ENCODE measurements at places on chromosomes 1 and 21.

DNA sequence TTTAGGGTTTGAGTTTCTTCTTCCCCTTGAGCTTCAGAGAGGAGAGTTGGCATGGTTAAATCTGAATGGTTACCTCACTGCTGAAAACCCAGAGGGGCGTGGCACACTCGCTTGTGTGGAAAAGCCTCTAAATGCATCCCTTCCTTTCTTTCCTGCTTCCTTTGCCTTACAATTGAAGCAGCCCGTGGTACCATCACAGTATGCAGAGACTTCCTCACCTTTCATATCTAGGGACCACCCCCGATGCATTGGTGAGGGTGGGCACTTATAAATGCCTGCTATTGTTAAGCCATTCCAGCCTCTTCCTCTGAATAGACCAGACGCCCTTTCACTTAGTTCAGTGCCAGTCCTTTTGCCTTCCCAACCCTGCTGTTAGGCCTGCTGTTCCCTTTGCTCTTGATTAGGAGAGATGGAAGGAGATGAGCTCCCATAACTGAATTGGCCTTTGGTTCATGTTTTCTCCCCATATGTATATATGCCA is 21.9 kb upstream of the LAX1 start:
- no peak overlapping the region for H3K4me3 ChIP-seq
- DNase-seq = no peak
- no peaks in the 10 kb centered on the region for H3K27me3 ChIP-seq
- peaks cover 44% of the 10 kb centered on the region for H3K36me3 ChIP-seq

DNA sequence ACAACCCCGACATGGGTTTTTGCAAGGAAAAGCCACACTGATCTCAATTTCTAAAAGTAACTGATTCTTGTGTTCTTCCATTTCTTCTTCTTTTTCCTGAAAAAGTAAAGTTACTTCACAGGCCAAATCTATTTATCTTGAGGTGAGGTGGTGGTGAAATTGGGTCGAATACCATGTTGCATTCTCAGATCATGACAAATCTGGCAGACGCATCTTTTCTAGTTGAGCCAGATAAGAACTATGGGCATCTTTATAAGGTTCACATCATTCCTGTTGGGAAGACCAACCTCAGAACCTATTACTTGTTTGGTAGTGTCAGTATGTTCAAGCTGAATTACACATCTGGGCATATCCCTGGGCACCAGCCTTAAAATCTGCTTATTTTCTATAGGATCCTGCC is 78.6 kb upstream of the USP25 start:
- DNase-seq = no peak
- no peak overlapping the region for H3K4me3 ChIP-seq
- peaks cover 10% of the 10 kb centered on the region for H3K4me1 ChIP-seq
- H3K36me3 ChIP-seq = no peaks in the 10 kb centered on the region
- no peaks in the 10 kb centered on the region for H3K27me3 ChIP-seq

- no peak for DNase-seq
- no peak overlapping the region for H3K4me3 ChIP-seq
- H3K4me1 ChIP-seq = no peaks in the 10 kb centered on the region
- no peaks in the 10 kb centered on the region for H3K27me3 ChIP-seq
Observed at GRCh38 chr1:45886229-45886628, 82.8 kb downstream of the MAST2 start.

- H3K27me3 ChIP-seq = no peaks in the 10 kb centered on the region
- peaks cover 51% of the 10 kb centered on the region for H3K36me3 ChIP-seq
- H3K27ac ChIP-seq = peak overlapping the region; percentile 32
- H3K4me1 ChIP-seq = 0 out of 2 replicates have a peak, but pooled peaks cover 8% of the 10 kb centered on the region
- H3K4me3 ChIP-seq = no peak overlapping the region
Observed at GRCh38 chr1:151574575-151575529, 34.7 kb downstream of the TUFT1 start.

DNA sequence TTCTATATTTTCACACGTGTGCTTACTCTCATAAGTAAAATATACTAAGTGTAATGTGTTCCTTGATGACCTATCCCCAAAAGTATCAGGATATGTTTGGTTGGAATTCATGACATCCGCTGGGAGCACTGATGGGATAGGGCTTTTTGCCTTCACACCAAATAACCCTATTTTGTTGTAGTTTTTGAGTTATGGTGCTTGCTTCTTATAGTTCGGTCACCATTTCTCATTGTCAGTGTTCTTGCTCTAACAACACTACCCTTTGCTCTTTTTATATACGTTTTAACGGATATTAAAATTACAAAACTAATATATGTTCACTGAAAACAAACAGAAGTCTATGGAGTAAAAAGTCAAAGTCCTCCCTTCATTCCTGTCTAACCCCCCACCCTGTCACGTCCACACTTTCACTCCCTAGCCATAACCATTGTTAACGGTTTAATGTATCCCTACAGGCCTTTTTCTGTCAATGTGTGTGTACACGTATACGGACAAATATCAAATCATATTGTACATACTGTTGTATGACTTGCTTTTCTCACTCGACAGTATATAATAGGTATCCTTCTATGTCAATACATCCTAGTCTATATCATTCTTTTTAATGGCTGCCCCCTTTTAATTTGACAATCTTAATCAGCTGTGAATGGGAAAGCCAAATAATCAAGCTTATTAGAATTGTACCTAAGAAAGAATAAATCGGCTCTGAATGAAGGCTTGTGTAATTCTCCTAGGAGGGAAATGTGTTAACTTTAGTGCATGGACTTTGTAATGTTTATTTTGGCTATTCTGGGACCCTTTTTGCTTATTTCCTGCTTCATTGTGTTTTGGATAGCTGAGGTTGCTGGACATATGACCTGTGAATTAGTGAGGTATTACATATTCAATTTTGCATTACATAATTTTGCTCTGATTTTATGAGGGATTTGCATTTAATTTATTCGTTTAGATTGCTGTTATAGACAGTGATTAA is 3.5 kb upstream of the RNF220 start:
- no peak overlapping the region for H3K4me3 ChIP-seq
- H3K27ac ChIP-seq = no peak overlapping the region
- no peaks in the 10 kb centered on the region for H3K36me3 ChIP-seq
- no peaks in the 10 kb centered on the region for H3K4me1 ChIP-seq
- no peak for DNase-seq

DNA sequence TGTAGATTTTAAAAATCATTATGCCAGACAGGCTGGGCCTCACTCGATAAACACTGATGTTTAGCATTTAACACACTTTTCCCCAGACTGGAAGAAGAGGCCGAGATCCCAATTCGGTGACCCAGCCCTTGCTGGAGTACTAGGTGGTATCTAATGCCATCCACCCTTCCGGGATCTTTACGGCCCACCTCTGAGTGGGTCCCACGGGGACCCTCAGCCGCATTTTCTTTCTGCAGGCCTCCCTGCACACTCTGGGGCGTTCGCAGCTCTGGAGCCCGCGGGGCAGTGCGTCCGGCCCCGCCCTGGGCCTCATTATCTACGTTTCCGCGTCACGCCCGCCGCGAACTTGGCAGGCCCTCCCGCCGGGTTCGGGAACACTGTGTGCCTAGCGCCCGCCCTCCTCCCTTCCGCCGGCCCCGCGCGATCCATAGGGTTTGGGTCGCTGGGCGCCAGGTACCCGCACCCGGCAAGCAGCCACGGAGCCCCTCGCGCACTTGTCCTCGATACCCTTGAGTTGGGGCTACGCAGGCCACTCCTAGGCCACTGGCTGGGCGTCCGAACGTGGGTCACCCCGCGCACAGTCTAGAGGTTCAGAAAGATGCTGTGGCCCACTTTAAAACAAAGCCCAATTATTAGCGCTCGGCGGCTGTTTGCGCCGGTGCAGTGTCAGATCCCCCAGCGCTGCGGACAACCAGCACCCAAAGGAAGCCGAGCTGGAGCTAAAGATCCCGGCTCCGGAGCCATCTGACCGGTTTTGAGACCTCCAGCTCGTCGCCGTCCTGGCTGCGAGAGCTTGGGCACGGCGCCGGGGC is 950 bp upstream of the EVA1C start:
- H3K4me1 ChIP-seq = peaks cover 13% of the 10 kb centered on the region
- peak overlapping the region; percentile 72 for H3K4me3 ChIP-seq
- DNase-seq = peak; percentile 60
- H3K27me3 ChIP-seq = no peaks in the 10 kb centered on the region

GRCh38 chr1:217014066-217014465 is 290.8 kb upstream of the ESRRG start:
- no peak overlapping the region for H3K27ac ChIP-seq
- H3K36me3 ChIP-seq = no peaks in the 10 kb centered on the region
- no peaks in the 10 kb centered on the region for H3K4me1 ChIP-seq
- no peaks in the 10 kb centered on the region for H3K27me3 ChIP-seq
- no peak for DNase-seq
- no peak overlapping the region for H3K4me3 ChIP-seq

- no peaks in the 10 kb centered on the region for H3K27me3 ChIP-seq
- H3K4me3 ChIP-seq = no peak overlapping the region
- H3K4me1 ChIP-seq = peaks cover 10% of the 10 kb centered on the region
- no peak overlapping the region for H3K27ac ChIP-seq
Observed at GRCh38 chr1:87586501-87586900, 257.8 kb downstream of the LMO4 start.

DNA sequence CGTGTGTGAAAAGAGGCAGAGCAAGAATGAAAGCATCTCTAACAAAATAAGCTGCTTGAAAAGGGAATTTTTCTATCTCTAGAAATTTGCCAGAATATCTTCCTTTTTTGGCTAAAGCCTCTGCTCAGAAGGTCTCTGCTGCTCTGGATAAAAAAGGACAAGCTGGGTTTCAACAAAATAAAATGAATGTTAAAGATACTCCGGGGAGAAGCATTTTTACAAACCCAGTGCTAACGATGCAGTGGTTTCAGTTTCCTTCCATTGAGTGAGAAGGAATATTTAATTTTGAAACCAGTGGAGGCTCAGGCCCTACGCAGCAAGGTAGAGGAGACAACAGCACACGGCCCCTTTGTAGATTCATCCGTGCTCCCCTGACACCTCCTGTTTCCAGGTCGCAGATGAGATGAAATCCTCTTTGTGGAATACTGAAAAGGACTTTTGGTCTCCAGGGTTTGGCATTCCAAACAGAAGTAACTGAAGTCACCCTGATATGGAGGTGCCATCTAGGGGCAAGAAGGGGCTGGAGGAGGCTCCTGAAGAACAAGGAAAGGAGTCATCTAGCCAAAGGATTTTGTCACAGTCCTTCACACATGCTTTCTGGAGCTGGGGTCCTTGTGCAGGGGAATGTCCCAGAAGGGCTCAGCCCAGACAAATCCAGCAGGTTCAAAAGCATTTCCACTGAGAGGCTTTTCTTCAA is 65.7 kb upstream of the SYT6 start:
- no peak overlapping the region for H3K27ac ChIP-seq
- no peak for DNase-seq
